ENCODE measurements at places on chromosomes 16 and 17.

- DNase-seq: no peak
These were observed 32.3 kb downstream of the CLEC16A start for GRCh38 chr16:10976634-10977033.

DNA sequence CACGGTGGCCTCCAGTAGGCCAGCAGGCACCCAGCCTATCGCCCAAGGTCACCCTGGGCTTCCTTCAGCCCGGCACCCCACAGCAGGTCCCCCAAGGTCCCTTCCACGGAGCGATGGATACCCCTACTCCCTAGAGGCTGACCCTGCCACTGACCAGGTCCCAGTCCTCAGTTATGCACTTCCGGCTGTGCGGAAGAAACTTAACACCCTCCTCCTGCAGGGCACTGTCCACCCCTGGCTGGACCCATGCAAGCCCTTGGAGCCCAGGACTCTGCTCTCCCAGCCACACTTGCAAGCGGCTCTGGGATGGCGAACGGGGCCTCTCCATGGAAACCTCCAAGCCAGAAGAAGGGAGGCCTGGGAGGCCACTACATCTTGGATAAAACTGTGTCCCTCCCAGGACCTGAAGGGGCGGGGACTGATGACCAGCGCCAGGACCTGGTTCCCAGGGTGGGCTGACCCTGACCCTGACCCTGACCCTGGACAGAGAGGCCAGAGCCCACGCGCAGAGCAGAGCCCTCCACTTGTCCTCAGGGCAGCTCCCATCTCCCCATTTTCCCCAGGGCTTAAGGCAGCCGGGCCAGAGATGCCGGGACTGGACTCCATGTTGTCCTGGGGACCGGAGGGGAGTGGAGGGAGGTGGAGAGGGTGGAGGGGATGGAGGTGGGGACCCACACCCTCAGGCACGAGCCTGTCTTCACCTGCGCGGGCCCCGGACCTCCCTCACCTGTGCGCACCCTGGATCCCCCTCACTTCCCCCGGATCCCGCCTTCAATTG lies 734 bp downstream of the CEP131 start:
- DNase-seq: no peak

- DNase-seq: no peak
These were observed 55.5 kb upstream of the IRX3 start for GRCh38 chr16:54341892-54342776.

DNA sequence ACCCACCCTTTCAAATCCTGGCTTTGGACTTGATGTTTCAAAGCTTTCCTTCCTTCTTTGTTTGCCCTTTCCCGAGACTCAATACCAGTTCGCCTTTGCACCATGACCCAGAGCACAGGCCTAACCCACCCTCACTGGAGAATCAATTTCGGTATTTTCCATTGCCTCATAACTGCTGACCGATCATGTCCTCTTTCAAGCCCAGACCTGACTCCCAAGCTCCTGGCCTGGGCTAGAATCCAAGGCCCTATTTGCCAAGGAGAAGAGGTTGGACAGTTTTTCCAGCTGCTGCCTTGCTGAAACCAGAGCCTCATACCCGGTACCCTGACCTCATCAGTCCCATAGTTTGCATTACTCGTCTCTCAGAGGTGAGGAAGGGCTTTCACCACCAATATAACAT lies 35.3 kb upstream of the HELZ start:
- DNase-seq: no peak

Data from NB4 (cell line).